Activated CD4-positive, alpha-beta T cell treated with anti-CD3 and anti-CD28 coated beads, Interleukin-2, amount 50 U/mL, for 48 hours (primary cell): ENCODE measurements at places on chromosomes 16 and 17.

- peak; percentile 10 for DNase-seq
These were observed 838 bp upstream of the TMEM97 start for GRCh38 chr17:28317966-28318758.

GRCh38 chr16:14600164-14600563 lies 29.9 kb downstream of the PARN start:
- no peak for DNase-seq

DNA sequence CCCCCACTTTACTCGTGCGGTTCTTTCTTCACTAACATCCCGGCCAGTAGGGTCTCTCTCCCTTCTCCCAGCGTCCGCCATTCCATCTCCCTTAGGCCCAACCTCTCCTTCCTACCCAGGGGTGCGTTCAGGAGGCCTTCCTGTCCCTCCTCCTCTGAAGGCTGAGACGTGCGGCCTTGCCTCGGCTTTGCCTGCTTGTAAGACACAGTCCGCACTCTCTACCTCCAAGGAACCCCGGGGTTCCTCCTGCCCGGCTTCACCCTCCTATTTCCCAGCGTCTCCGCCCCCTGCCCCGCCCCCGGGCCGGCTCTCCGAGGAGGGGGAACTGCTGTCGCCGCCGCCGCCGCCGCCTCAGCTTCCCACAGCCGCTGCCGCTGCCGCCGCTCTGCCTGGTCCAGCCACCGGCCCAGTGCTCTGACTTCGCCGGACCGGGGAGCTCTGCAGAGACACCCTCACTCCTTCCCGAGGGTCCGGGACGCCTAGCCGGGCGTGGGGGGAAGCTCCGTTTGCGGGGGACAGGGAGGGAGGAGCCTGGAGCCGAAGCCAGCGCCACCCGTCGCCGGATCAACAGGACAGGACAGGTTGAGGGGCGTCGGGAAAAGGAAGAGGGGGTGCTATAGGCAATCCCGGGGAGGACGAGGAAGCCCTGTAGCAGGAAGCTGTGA lies 1.2 kb upstream of the FGF11 start:
- peak; percentile 78 for DNase-seq

- DNase-seq = no peak
These were observed 394.0 kb downstream of the KCNJ2 start for GRCh38 chr17:70563281-70563820.

- DNase-seq = no peak
These were observed 997.8 kb upstream of the EEF2KMT start for GRCh38 chr16:6095414-6095813.
